ENCODE measurements at places on chromosomes 4 and X. TPM values are rescaled to one million over a fixed set of nuclear protein-coding genes. Genes with fewer than 3 reads are reported as not detected.

- DNase-seq: no peak
These were observed 1037.2 kb downstream of the PCDH18 start for GRCh38 chr4:136495076-136495475.

CDS1 gene
- 3.3 TPM for total RNA-seq

DNA sequence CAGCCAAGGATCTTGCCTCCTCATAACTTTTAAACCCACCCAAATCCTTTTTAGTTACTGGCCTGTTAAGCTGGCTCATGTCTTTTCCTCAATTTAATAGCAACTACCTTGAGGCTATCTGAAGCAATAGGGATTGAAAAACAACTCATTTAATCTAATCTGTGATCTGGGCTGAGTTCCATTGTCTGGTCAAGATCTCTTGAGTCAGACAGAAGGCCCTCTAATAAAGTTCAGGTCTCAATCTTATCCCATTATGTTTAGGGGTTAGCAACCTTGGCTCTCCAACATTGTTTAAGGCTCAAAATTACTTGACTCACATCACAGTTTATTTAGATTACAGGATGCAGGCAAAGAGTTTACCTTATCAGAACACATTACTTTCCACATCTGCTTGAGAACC, 436.1 kb downstream of the ANKRD50 start:
- DNase-seq: no peak

SHISA3 gene
- 0.34 TPM for total RNA-seq

PRDM5 gene
- 10.3 TPM for total RNA-seq

DNA sequence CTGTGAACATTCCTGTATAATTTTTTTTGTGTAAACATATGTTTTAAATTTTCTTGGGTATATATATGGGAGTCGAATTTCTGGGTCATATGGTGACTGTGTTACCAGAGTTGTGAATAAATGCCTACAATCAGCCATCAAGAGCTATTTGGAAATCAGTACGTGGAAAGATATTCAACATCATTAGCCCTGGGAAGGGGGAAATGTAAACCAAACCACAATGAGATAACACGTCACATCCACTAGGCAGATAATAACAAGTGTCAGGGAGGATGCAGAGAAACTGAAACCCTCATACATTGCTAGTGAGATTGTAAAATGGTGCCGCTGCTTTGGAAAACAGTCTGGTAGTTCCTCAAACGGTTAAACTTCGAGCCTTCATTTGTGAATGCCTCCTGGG, 43.9 kb downstream of the LUZP4 start:
- DNase-seq: no peak

SLC26A1 gene
- 0.15 TPM for total RNA-seq

GDPD2 gene
- total RNA-seq: 85.0 TPM

DNA sequence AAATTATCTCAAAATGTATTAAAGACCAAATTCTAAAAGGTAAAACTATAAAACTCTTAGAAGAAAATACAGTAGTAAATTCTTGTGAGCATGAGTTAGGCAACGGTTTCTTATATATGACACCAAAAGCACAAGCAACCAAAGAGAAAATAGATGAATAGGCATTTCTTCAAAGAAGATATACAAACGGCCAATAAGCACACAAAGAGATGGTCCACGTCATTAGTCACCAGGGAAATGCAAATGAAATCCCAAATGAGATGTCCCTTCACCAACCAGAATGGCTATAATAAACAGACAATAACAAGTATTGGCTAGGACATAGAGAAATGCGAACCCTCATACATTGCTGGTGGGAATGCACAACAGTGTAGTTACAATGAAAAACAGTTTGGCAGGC, 44.6 kb downstream of the RAB33A start:
- no peak for DNase-seq

GRCh38 chr4:121697564-121697963, 784 bp upstream of the ANXA5 start:
- no peak for DNase-seq
